Activated gamma-delta T cell (primary cell): ENCODE measurements at places on chromosomes 11 and 22.

DNA sequence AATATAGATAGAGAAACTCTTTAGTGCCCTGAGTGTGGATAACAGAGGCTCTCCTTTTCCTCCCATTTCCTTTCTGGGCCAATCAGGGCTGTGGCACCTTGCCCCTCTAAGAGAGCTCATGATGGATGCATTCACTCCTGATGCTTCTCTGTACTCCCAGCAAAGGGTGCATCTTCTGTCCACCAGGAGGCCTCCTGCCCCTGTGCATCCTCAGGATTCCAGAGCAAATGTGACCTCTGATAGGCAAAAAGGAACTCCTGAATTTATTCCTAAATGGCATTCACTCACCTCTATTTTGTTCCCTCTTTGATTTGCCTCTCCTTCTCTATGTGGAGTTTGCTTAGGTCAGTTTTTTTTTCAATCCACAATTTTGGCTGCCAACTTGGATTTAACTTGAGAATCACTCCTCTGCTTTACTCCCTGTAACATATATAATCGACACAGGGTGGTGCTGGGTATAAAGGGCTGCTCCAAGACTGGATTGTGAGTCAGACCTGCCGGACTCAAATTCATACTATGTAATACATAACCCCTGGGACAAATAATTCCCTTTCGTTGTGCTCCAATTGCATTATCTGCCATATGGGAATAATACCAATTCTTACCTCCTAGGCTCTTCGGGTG is 1.1 kb upstream of the MRGPRX4 start:
- DNase-seq, result no peak

- DNase-seq, result no peak
Measured at GRCh38 chr22:49400136-49400940, 427.3 kb downstream of the BRD1 start.

DNA sequence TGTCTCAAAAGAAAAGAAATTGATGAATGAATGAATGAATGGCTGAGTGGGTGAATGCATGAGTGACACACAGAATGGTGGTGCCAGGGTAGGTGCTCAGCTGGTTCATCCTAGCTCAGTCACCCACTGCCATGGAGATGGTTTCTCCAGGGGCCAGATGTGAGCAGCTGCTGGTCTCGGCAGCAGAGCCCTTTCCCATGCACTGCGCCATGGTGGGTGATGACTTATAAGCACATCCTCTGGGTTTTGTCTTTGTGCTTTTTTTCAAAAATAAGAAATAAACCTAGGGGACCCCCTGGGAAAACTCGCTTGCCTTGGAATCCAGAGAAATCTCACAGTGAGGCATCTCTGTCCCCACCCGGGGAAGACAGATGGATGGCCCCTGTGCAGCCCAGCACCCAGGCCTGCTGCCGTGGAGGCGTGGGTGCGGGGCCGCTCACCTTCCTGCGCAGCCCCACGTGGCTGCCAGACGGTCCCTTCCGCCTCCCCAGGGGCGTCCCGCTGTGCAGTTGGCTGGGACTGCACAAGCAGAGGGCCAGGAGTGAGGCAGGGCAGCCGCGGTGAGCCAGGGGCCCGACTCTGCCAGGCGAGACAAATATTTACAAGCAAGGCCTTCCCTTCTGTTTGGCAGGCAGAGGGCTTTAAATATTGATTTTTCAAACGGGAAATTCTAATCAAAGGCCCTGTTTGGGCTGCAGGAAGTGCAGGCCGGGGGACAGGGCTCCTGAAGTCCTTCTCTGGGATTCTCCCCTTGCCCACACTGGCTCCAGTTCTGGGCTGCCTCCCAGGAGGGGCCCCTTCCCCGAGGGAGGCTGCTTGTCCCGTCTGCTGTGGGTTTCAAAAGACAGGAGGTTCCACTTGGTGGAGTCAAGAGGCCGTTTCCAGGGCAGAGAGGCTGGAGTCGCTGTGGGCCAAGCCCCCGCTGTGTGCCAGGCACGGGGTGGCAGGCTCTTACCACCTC is 24.3 kb downstream of the MPPED1 start:
- DNase-seq, result no peak

DNA sequence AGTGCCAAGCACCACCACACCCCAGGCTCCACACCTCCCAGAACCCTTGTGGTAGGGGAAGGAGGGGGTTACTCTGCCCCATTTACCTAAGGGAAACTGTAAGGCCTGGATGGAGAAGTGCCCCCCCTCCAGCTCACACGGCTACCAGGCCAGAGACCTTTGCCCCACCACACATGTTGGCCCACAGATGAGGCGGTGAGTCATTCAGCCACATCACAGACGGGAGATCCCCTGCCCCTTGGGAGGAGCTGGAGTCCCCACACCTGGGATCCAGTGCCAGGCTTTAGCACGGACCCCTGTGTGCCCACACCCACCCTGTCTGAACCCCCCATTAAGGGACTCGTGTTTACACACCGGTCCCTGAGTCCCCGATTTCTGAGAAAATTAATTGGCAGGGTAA is 24.9 kb downstream of the CDKN1C start:
- no peak for DNase-seq

DNA sequence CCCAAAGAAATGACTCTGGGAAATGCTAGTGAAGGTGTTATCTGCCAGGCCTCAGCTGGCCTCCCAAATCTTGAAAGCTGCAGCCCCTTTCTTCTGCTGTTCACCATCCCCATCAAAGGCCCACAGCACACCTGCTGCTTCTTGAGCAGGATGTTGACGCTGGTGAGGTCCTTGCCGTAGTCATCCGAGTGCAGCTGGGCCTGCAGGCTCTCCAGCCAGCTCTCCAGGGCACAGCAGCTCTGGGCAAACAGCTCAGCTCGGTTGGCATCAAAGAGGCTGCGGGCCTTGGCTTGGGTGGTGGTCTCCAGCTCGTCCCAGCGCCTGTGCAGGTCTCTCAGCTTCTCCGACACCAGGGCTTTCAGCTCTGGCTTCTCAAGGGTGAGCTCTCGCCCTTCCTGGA is 18.5 kb upstream of the RBM4B start:
- DNase-seq, result no peak

DNA sequence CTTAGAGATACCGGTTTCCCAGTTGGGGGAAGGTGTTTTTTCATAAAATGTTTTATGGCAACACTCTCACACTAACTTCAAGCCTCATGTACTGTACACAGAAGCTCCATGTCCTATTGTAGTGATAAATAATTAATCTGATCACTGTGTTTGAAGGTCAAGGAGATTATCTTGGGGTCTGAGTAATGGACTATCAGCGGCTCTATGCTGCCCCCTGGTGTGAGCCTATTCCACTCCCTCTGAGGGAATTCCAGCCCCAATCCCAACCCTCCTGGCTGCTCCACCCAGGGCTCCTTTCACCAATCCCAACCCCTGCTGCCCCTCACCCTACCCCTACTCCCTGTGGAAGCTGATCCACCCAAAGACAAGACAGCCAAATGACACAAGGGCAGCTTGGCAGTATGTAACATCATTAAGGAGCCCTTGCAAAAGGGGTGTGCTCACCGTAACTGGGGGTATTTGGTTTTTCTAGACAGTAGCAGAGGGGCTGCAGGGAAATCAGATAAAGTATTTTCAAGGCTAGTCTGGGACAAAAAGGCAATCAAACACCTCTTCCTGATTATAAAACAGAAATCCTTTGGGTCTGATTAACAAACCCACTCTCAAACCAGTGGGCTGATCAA is 22.3 kb downstream of the HPS4 start:
- no peak for DNase-seq

DNA sequence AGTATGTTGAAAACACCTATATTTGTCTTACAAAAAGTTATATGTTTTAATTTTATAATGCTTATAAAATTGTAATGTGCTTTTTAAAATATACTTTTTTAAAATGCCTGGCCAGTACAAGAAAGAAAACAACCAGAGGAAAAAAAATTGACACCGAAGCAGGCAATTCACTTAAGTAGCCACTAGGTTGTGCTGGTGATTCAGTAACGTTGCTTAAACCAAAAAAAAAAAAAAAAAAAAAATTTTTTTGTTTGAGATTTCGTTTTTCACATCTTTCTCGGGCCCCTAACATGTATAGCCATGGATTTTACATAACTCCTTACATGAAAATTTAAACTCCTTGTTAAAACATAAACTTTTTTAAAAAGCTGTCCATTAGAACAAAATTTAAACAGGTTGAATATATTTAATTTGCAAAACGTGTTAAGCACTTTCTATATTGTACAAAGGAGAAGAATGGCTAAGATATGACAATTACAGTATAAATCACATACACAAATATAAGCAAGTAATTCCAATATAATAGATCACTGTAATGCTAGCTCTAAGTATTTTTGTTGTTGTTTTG is 9.2 kb downstream of the OR8B4 start:
- DNase-seq, result no peak

DNA sequence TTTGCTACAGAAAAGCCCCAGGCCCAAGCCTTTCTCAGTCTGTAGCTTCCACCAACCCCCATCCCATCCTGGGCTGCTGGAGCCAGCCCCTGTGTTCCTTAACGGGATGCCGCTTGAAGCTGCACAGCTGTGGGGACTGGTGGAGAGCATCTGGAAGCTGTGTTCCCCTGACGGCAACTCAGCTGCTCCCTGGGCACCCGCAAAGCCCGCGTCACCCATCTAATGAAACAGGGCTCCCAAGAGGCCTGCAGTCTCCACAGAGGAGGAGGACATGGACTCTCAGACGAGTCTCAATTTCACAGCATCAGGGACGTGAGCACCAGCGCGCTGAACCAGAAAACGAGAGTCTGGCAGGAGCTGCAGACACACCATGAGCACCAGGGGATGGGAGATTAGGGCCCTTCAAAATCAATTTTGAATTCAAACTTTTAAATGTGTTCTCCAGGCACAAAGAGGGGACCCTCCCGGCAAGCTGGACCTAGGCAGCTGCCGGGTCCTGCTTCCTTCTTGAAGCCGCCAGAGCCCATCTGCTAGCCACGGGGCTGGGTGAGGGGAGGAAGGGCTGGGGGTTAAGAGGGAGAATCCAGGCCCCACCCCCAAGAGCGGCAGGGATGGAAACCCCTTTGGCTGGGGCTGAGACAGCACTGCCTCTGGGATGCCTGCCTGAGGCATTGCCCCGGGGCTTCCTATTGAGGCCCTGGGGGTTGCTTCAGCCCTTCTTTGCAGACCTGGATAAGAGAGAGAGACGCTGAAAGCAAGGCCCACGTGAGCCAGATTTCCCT is 21.0 kb downstream of the LMO1 start:
- DNase-seq, result no peak

GRCh38 chr11:64244107-64244506 is 2.6 kb downstream of the PPP1R14B start:
- DNase-seq, result no peak

- DNase-seq, result peak; percentile 79
Measured at GRCh38 chr11:30322826-30323710, at the start of gene ARL14EP. ARL14EP (plus strand) TSS chr11:30323104; CDS start chr11:30330949, 7,845 bp downstream.

GRCh38 chr22:40406063-40406890 is 35.9 kb downstream of the SGSM3 start:
- no peak for DNase-seq

- DNase-seq, result no peak
Measured at GRCh38 chr11:12884751-12885318, 124.3 kb upstream of the RASSF10 start.

DNA sequence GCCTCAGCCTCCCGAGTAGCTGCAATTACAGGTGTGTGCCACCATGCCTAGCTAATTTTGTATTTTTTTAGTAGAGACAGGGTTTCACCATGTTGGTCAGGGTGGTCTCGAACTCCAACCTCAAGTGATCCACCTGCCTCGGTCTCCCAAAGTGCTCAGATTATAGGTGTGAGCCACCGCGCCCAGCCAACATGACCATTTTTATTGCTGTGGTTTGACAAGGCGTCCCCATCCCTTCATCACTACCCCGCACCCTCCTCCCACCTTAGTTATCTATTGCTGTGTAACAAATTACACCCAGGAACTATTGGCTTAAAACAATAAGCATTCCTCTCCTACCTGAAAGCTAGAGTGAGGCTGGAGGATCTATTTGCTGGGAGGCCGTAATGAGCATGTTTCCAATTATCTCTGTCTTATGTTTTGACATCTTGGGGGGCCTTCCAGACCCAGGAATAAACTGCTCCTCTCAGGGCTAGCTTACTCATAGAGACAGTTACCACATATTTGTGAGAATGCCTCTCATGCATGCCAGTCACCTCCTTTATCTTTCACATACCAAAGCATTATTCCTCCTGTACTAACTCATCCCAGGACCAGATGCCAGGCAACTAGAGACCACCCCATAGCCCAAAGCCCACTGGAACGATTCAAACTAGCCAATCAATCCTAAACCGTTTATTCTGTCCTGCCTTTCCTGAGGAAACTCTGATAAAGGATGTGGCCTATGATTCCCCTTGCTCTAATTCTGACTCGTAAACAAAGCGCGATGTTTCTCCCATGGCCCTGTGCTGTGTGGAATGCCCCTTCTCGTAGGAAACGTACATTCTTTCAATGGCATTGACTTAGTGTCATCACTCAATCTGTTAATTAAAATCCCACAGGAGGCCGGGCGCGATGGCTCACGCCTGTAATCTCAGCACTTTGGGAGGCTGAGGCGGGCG is 19.4 kb downstream of the SNU13 start:
- DNase-seq, result no peak

- DNase-seq, result no peak
Measured at GRCh38 chr11:45625611-45626010, 39.8 kb downstream of the CHST1 start.

- DNase-seq, result no peak
Measured at GRCh38 chr22:47201996-47202818, 439.8 kb downstream of the TBC1D22A start.

GRCh38 chr22:46473021-46473779 is 64.2 kb downstream of the CELSR1 start:
- no peak for DNase-seq

GRCh38 chr11:64321533-64321932 is 3.6 kb downstream of the PRDX5 start:
- DNase-seq, result no peak

GRCh38 chr11:75815345-75816168 is 547 bp downstream of the UVRAG start:
- peak; percentile 46 for DNase-seq

DNA sequence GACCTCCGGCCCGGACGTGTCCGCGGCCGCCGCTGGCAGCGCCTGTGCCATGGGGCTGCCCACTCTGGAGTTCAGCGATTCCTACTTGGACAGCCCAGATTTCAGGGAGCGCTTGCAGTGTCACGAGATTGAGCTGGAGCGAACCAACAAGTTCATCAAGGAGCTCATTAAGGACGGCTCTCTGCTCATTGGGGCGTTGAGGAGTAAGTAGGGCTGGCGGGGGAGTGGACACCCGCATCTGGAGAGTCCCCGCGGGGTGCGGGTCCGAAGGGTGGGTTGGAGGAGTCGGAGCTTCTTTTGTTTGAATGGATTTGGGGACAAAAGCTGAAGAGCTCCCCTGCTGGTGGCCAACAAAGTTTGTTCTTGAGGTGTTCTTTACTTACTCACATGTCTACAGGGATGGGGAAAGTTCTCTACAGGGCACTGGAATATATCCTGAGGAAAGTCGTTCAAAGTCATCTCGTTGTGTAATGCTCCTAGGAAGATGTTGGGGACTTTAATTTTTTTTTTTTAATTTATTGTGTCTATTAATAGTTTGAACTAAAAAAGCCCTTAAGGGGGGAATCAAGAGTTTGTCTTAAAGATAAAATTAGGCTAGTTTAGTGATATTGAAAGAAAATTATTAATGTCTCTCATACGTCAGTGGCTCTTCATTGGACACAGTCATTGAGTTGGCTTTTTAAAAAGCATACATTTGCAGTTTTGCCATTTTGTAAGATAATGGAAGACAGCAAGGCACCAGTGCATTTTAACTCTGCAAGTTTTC is 725 bp downstream of the ARHGAP42 start:
- no peak for DNase-seq

GRCh38 chr11:92462821-92463220 is 238.2 kb downstream of the FAT3 start:
- DNase-seq, result no peak
